ENCODE measurements at places on chromosomes 2 and 18.

DNA sequence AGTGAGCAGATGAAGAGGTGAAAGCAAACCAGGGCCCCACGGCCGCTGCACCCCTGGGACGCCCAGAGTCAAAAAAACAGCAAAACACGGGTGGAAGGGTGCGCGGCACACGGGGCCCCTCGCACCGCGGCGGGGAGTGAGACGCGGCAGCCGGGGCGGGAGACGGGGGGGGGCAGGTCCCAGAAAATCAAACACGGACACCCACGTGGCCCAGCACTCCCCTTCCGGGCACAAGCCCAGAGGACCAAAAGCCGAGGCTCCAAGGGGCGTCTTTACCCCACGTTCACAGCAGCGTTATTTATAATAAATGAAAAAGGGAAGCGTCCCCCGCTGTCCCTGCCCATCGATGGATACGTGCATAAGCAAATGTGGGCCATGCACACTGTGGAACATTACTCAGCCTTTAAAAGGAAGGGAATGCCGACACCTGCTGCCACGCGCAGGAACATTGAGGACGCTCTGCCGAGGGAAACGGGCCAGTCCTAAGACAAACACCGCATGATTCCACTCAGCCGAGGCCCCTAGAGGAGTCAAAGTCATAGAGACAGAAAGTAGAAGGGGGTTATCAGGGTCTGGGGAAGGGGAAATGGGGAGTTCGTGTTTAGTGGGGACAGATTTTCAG lies 677 bp upstream of the COPS9 start:
- DNase-seq: no peak

DNA sequence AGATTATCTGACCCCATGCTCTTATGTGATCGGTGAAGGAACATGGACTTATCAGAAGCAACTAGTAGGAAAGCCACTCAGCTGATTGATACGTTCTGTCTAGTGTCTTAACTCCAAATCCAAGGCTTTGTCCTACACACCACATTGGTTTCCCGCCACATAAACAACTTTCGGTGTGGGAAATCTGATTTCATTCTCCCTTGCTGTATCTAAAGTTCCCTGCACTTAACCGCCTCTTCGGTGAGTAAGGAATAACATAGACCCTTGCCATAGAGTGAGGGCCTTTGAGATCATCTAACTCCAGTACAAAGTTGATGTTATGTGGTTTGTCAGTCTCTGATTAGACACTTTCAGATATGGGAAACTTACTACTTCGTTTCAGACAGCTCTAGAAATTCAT lies 538.2 kb upstream of the TNP1 start:
- DNase-seq: no peak

GRCh38 chr18:69898241-69898861 lies 49.3 kb downstream of the CD226 start:
- no peak for DNase-seq

DNA sequence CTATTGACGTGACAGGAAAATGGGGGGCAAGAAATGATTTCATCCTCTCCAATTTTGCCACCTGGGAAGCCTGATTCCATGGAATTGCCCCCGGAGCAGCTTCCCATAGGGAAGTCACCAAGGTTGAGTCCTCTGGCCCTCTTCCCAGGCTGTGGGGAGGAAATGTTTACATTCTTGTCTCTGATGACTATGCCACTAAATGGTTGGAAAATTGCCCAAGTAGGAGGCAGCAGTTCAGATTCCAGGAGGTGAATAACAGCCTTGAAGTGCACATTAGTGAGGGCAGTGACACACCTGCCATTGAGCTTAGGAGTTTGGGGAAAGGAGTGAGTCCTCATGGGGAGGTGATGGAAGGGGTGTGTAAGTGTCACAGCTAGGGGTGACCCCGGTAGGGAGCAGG lies 449.2 kb upstream of the DCC start:
- no peak for DNase-seq

DNA sequence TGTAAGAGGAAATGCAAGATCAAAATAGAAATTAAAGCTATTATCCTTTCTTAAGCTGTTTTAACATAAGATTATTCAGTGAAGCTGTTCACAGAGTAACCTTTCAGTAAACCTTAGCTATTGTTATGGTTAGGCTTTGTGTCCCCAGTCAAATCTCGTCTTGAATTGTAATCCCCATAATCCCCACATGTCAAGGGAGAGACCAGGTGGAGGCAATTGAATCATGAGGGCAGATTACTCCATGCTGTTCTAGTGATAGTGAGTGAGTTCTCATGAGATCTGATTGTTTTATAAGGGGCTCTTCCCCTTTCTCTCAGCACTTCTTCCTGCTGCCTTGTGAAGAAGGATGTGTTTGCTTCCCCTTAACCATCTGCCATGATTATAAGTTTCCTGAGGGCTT lies 424.4 kb downstream of the DSEL start:
- no peak for DNase-seq

- DNase-seq: no peak
Observed at GRCh38 chr18:57502624-57503023, 67.5 kb downstream of the ONECUT2 start.

DNA sequence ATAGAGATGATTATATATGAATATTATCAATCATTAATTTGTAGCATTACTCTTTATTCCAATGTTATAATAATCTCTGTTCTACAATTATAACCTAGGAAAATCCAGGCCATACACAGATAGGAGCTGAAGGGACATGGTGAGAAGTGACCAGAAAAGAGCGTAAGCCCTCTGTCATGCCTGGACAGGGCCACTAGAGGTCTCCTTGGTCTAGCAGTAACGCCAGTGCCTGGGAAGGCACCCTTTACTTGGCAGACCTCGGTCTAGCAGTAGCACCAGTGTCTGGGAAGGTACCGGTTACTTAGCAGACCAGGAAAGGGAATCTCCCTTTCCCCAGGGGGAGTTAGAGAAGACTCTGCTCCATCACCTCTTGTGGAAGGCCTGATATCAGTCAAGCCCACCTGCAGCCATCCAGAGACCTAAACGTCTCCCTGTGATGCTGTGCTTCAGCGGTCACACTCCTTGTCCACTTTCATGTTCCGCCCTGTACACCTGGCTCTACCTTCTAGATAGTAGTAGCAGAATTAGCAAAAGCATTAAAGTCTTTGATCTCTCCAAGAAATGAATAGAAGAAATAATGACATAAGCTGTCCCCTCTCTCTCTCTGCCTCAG lies 447.5 kb upstream of the FSIP2 start:
- DNase-seq: no peak

- no peak for DNase-seq
Observed at GRCh38 chr2:159399716-159400415, 113.4 kb upstream of the WDSUB1 start.

GRCh38 chr18:23107718-23108117 lies 27.6 kb upstream of the CABLES1 start:
- no peak for DNase-seq

GRCh38 chr2:241935314-241935713 lies 65.8 kb downstream of the RTP5 start:
- DNase-seq: no peak

DNA sequence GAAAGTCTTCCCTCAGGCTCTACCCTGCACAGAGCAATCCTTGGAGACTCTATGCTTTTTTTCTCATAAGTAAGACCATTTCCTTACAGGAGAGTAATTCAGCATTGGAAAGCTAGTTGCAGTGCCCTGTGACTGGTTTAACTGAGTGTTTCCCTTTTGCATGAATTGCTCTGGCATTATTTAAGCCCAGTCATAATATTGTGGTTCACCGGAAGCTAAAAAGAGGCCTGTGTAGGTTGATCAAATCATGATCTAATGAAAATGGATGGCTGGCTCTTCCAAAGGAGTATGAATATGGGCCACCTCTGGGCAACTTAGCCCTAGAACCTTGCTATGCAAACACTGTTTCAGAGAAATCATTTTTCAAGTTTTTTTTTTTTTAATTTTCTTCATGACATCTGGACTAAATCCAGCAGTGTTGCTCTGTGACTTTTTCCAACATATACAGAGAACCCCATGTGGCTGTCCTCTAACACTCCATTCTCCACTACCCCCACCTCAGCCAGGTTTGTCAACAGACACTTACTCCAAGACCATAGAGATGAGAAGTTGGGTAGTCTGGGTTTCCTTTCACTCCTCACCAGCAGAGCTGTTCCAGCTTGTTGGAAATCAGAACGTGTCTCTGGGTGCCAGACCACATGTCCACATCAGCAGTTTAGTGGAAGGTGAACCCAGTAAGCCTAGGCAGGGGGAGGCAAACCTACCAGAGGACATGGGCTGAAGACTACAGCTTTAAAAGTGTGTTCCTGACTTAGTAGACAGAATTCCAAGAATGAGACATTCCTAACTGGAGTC lies 175.2 kb upstream of the SLC14A2 start:
- DNase-seq: no peak

DNA sequence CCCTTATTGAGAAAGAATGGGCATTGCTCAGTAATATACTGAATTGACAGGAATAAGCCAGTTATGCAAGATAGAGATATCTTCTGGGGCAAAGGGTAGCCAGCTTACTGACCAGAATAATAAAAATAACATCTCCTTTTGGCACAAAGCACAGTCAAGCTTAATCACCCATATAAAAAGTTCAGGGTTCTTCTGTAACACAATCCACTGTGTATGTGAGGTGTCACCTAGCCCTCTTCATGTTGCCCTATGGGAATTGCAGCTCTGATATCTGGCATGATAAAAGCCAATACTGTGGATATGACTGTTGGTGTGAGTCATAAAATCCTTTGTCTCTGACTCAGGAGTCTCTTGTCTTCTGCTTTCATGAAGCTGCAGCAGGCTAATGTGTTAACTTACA lies 90.8 kb downstream of the DSEL start:
- DNase-seq: no peak

DNA sequence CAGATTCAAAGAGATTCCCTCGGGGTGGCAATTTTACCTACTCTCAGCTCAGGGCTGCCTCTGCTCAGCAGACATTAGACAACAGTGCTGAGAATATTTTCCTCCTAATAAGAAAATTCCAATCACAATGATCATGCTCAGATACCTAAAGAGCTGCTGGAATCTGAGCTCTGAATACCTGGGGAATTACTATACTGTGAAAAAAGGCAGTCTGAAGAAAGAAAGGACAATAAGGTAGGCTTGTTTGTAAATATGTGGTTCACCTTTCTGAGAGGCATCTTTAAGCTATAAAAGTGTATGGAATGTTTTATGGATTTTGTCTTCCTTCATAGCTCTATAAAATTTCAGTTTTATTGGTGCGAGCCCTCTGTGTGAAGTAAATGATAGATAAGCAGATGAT lies 34.2 kb upstream of the FAM98A start:
- DNase-seq: no peak

- no peak for DNase-seq
Observed at GRCh38 chr2:30201990-30202389, 29.3 kb upstream of the LBH start.

GRCh38 chr2:25650256-25650655 lies 23.1 kb downstream of the DTNB start:
- DNase-seq: no peak

GRCh38 chr2:171279983-171280790 lies 119.5 kb upstream of the TLK1 start:
- DNase-seq: no peak

DNA sequence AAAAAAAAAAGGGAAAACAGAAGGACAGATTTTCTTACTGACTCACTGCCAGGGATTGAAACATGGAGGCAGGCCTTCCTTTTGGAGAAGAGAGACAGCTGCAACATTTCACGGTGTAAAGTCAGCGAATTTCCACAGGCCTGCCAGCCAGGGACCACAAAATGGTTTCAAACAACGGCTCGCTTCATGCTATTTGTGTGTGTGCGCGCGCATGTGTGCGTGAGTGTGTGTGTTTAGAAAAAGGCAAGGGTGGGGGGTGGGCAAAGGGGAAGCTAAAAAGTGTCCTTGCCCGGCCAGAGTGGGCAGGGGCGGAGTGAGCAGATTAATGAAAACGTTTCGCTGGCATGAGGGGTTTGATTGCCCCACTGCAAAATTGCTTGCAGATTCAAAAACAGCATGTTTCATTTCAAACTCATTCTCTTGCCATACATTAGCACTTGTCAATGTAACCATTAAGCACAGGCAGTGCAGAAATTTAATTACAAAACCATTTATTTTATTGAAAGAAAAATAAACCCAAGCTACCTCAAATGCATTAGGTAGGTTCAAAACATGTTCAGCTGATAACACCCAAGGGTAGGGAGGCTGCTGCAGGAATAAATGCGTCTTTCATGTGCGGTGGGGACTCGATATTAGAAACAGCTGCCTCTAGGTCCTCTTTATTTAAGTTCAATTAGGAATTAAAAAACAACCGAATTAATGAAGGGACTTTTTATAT lies 182.1 kb upstream of the SIX2 start:
- DNase-seq: no peak

DNA sequence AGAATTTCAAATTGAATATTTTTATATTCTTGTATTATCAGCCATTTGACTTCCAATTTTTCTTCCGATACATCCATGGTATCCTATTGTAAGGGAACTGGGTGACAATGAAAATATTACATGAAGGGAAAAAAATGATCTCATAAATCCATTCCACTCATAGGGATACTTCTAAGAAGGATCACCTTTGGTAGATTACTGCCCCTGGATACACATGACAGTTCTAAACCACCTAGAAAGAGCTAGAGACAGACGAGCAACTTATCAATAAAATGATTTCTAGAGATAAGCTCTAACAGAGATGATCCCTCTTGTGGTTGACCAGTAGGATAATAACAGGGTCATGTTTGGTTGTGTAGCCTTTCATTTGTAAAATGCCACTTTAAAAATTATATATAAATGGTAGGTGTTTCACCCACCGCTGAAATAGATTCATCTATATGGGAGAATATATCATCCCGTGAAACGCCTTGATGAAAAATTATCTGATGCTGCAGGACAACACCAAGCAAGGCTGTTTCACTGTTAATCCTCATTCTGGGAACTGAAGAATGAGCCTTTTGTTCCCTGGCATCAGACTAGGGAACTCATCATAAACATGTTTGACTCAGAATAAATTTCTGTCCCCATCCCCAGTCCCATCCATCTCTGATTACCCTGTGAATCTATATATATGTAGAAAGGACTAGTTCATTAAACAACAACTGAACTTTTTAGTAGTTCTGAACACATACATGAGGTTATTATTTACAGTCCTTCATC lies 180.0 kb downstream of the TCF4 start:
- no peak for DNase-seq

DNA sequence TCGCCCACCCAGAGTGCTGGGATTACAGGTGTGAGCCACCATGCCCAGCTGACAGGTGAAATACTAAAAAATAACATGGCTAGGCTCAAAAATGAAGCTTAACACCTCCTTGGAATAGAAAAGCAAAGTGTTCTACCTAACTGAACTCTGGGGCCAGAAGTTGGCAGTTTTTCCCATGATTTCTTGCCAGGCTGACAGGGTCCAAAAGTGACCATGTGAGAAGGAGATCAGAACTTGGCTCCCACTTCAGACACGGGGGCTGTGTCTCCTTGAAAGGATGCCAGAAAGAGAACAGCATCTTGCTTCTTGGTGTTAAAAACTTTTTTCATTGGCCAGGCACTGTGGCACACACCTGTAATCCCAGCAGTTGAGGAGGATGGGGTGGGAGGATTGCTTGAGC lies 47.0 kb downstream of the BMPR2 start:
- DNase-seq: no peak

DNA sequence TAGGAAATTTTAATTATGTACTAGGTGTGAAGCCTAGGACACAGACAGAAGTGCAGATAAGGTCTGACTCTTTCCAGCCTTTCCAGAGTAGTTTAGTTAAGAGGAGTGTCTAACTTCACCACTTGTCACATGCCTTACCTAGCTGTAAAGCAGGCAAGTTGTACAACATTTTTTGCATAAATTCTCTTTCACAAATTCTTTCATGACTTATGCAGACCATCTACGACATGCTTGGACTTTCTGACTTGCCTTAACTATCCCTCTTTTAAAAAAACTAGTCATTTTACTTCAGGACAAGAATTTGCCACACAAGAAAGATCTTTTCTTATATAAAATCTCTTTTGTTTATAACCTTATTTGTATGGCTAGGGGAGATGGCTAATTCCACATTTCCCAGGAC lies 1273.6 kb upstream of the SLC39A10 start:
- DNase-seq: no peak

Data from activated naive CD4-positive, alpha-beta T cell (primary cell).